Fibroblast of skin of right biceps (primary cell): ENCODE measurements at places on chromosomes 3 and 15.
A peak's percentile ranks its signal among the peaks of the same experiment; 100 is the strongest.

GRCh38 chr15:79078763-79079410, 11.7 kb downstream of the RASGRF1 start:
- no peak for DNase-seq

DNA sequence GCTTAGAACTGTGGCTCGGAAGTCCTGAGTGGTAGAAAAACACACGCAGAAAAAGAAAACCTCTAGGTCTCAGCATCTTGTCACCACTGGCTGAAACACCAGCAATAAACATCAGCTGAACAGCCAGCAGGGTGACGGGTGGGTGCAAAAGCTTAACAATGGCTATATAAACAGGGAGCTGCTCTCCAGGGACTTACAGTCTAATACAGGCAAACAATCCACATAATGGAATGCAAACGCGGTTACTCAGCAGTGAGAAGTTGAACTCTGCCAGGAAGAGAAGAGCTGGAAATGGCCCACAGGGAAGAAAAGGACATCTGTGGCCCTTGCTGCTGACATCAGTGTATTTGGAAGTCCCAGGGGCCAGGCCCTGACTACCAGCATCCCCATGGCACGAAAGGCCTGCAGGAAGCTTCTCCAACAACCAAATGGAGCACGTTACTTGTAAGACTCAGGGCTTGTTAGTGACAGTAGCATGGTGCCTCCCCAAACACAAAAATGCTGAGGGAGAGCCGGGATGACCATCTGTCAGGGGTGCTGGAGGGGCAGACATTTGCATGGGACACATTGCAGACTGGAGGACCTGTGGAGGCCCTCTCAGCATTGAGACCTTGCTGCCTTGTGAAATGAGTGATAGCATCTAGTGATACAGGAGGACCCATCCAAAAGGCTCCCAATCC, 3.0 kb downstream of the HEG1 start:
- DNase-seq, result peak; percentile 95

- DNase-seq, result no peak
These were observed 180.8 kb downstream of the ATP10A start for GRCh38 chr15:25682340-25682739.

- no peak for DNase-seq
These were observed 239.1 kb downstream of the ISL2 start for GRCh38 chr15:76575679-76576078.

DNA sequence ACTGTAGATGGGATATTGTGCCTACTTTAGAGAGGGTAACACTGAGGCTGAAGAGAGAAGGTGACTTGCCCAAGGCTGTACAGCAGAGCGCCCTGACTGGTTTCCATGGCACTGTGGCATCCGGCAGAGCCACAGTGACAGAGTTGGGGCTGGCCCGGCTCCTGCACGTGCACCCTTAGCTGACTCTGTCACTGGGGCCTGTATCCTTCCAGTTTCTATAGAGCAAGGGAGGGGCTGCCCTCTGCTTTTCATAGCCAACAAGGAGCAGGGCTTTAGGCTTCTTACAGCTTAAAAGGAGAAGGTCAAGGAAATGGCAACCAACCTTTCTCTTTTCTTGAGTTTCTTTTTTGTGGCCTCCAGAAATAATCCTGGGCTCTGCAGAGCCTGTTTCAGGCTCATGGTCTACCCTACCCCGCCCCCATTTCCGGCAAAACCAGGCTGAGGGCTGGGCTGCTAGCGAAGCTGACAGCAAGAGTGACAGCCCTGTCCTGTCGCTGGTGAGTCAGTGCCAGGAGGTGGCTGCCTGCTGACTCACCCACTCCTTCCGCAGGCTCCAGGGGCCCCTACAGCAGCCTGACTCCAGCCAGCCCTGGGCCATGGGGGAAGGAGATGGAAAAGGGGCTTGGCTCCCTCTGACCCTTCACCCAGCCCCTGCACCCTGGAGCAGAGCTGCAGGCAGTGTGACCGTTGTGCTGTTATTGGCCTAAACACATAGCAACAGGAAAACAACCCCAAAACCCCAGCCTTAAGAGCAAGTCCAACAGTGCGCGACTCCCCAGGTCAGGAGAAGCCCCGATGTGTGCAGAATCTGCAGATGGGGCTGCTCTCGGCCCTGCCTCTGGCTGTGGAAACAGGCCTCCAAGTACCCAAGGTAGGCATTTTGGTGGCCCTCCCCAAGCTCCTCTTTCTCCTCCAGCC, 29.8 kb downstream of the SLC6A6 start:
- DNase-seq, result peak; percentile 93

GRCh38 chr15:40917585-40917984, 11.6 kb upstream of the DLL4 start:
- no peak for DNase-seq

- peak; percentile 91 for DNase-seq
These were observed 68.2 kb downstream of the RAB7A start for GRCh38 chr3:128794067-128794768.

- DNase-seq, result no peak
These were observed 400.8 kb upstream of the CNTN3 start for GRCh38 chr3:75015280-75015679.

- DNase-seq, result peak; percentile 26
These were observed 255.0 kb upstream of the ROPN1 start for GRCh38 chr3:124246949-124247348.

DNA sequence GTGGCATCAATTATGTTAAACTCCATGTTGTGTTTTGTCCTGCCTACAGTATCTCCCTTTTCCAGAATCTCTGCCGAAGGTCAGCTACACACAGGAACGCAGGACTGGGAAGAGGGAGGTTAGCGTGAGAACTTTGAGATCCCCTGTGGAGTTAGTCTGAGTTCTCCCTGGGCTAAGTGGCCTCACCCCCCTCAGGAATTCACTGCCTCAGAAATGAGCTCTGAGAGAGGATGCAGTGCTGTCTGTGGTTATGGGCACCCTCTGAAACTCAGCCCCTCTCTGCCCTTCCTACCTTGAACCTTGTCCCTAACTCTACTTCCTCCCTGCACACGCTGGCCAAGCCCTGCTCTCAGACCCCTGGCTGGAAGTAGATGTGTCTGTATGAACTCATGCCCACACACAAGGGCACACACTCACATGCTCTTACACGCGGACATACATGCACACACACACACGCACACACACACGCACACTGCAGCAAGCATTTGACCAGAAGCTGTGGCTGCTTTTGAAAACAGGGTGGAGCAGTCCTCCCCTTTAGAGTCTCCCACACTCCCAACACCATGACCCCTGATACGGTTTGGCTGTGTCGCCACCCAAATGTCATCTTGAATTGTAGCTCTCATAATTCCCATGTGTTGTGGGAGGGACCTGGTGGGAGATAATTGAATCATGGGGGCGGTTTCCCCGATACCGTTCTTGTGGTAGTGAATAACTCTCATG, 5.3 kb upstream of the VIPR1 start:
- DNase-seq, result peak; percentile 64

DNA sequence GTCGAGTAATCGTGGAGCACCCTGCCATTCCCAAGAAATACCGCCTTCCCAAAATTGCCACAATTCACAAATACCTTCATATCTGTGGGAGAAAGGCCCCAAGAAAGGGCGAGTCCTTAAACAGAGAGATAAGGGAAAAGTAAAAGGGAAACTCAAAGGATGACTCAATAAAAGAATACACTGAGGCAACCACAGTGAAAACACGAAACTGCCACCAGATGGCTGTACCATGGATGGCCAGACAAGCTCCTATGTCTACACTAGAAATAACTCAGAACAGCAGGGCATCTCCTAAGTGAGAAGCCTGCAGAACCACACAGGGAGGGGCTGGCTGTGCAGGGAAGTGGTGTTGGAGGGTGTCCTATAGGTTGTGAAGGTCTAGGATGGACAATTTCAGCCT, 25.0 kb downstream of the SRGAP3 start:
- DNase-seq, result peak; percentile 28

DNA sequence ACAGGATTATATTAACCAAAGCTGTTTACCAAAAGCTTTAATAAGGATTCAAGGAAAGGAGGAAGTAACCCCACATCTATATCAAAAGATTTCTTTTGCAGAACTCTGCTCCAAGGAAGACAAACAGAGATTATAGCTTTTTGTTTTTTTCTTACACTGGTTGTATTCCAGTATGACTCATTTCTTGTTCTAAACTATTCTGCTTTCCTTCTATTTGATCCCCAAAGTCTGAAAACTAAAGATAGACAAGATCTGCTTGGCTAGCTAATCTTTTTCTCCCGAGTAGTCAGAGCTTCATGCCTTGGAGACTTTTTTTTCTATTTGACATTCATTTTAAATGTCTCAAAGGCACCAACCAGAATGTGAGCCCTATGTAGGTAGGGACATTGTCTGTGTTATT, 36.8 kb upstream of the FRMD5 start:
- no peak for DNase-seq

DNA sequence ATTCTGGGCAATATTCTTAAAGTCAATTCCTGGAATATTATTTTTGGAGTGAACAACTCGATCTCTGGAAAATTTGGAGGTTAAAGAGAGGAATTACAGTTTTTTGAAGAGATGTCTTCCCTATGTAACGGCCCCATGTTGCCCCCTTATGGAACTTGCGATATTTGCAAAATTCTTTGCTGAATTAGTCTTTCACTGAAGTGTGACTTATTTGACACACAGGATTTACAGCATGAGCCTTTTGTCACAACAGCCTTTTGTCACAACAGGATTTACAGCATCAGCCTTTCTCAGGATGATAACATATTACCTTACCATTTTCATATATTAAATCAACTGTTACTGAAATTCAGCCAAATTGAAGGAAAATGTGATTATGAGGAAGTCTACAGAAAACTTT, 37.8 kb upstream of the SPTSSB start:
- DNase-seq, result peak; percentile 53

GRCh38 chr3:133820889-133821675, 15.5 kb downstream of the SRPRB start:
- DNase-seq, result no peak

DNA sequence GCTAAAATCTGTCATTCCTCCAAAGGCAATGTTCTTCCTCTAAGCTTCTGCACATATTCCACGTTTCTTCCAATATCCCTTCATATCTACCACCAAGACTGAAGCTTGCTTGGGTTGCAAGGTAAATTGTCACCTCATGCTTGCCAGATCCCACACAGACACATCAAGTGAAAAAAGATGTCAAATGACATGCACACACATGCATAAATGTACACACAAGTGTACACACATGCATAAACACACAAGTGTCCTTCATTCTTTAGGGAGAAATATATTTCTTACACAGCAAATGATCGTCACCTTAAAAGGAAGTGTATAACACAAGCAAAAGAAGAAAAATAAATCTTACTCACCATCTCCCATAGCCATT, 59.4 kb downstream of the CLASP2 start:
- DNase-seq, result no peak

- DNase-seq, result no peak
These were observed 79.5 kb upstream of the KCNMB2 start for GRCh38 chr3:178456621-178457285.

- DNase-seq, result no peak
These were observed 11.7 kb downstream of the LXN start for GRCh38 chr3:158660711-158661110.

- no peak for DNase-seq
These were observed 72.8 kb downstream of the UBE3A start for GRCh38 chr15:25366058-25366457.

DNA sequence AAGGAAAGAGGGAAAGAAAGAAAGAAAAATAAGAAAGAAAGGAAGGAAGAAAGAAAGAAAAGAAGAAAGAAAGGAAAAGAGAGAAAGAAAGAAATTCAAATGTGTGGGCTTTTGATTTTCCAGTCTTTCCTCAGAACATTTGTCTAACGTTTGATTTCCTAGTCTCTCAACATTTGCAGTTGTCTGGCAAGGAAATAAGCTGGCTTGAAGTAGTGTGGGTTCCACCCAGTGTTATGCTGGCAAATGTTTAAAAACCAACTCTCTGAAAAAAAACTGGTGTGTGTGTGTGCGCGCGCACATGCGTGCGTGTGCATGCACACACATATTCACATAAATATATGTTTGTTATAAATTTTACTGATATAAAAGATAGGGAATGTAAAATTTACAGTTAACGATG, 54.6 kb upstream of the C3orf49 start:
- DNase-seq, result no peak

- peak; percentile 48 for DNase-seq
These were observed 404.6 kb downstream of the LPP start for GRCh38 chr3:188558343-188559071.

- no peak for DNase-seq
These were observed 871.0 kb downstream of the OTOL1 start for GRCh38 chr3:162367429-162368260.

- DNase-seq, result peak; percentile 71
These were observed 23.8 kb upstream of the FBLN2 start for GRCh38 chr3:13524979-13525669.

GRCh38 chr3:143991713-143992112, 20.1 kb downstream of the DIPK2A start:
- no peak for DNase-seq

DNA sequence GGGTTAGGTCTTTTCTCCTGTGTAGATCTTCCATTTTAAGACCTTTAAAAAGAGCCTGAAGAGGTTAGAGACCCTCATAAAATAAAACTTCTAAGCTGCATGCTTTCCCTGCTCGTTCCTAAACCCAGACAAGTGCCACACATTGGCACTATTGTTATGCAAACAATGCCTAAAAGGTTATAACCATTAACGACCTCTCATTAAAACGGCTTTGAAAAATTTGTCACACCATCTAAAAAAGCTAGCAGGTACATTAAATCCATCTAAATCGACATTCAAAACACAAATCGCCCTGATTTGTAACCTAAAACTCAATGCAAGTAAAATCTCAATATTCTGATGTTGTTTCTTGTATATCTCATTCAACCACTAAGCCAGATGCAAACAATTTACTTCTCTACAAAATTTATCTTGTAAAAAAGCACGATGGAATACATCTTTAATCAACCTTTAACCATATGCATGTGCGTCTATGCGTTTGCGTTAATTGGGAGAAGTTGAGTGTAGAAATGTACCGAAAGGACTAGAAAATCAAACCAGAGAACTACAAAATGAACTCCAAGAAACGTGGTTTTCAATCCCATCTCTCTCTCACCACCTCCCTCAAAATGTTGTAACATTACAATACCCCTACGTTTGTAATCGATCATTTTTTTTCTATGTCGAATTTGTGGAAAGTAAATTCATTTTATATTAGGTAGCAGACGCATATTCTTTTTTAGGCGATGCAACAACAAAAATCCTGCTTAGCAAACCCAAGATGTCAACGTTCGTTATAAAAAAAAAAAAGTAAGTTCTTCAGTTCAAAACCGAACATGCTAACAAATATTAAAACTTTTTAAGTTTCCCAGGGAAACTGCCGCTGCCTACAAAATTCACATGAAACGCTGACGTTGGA, 1.2 kb downstream of the ALDH1A2 start:
- DNase-seq, result no peak

DNA sequence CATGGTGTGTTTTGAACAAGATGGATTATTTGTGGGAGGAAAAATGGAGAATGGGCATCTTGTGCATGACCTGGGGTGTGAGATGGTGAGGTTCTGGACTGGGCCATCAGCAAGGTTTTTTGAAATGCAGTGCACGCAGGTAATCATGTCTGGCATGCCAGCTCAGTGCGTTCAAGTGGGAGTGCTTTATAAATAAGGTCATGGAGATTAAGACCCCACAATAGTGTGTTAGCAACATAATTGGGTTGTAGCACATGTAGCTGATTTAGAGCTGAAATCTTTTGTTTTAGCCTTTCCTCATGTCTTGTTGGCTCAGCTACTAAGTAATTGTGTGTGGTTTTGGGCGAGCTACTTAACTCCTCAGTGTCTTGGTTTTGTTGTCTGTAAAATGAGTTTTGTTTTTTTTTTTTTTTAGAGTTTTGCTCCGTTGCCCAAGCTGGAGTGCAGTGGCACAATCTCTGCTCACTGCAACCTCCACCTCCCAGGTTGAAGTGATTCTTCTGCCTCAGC, 3.9 kb upstream of the CACNA1D start:
- DNase-seq, result no peak

- no peak for DNase-seq
These were observed 46.2 kb downstream of the ILDR1 start for GRCh38 chr3:121975702-121976302.
